Right atrium auricular region (tissue), 2 donors: ENCODE measurements at places on chromosomes 4 and X. TPM values are rescaled to one million over a fixed set of nuclear protein-coding genes. Genes with fewer than 3 reads are reported as not detected.

GRCh38 chr4:168128601-168129000, 36.3 kb downstream of the ANXA10 start:
- no peak for DNase-seq

GRCh38 chr4:45120163-45120562, 393.8 kb upstream of the GNPDA2 start:
- no peak for DNase-seq

DNA sequence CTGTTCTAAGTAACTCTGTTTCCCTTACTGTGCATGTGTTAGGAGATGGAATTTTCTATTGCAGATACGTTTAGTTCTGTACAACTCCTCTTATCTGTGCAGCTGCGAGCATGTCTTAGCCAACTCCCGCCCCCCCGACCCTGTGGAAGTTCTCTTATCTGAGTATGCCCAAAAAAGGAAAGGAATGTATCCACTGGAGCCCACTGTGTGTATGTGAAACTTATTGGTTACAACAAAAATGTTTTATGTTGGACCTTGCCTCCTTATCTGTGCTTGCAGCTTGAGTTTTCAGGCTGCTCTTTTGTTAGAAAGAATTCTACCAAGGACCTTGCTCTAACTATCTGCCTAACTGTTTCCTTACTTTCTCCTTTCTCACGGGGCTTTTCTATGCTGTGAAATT, 24.2 kb upstream of the DCAF8L2 start:
- DNase-seq, result no peak

The GLRA2 gene
- not detected for total RNA-seq

The C4orf51 gene
- not detected for total RNA-seq

- no peak for DNase-seq
These were observed 18.5 kb downstream of the GC start for GRCh38 chr4:71765350-71765749.

DNA sequence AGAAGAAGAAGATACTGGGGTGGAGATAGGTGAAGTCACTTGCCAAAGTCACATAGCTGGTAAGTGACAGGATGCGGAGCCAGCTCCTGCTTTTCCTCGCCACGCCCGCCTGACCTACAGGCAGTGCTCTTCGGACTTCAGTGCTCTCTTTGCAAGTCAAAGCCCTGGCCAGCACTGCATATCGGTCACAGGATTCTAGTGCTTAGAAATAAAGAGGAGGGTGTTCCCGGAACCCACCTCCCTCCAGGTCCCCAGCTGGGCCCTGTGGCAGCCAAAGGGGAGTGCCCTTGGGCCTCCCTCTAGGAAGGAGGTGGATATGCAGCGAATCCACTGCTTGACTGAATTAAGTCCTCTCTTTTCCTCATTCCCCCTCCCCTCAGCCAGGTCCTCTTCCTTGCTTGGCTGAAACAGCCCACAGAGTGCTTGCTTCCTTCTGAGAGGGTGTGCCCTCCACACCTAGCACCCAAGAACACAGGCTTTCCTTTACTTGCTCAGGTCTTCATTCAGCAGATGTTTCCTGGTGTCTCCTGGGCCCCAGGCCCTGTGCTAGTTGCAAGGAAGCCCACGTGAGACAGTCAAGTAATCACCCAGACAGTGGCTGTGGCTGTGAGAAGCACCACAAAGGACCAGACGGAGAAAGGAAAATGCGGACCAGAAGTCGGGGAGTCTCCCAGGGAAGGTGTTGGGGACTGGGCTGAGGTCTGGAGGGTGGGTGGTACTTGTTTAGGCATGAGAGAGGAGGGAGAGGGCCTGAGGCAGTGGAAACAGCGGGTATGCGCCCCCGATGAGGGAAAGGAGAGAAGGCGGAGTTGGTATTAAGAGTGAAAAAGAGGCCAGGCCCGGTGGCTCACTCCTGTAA, 14.0 kb upstream of the HMGB3 start:
- DNase-seq, result no peak

The TMSB15C gene
- 0.30 TPM for total RNA-seq

DNA sequence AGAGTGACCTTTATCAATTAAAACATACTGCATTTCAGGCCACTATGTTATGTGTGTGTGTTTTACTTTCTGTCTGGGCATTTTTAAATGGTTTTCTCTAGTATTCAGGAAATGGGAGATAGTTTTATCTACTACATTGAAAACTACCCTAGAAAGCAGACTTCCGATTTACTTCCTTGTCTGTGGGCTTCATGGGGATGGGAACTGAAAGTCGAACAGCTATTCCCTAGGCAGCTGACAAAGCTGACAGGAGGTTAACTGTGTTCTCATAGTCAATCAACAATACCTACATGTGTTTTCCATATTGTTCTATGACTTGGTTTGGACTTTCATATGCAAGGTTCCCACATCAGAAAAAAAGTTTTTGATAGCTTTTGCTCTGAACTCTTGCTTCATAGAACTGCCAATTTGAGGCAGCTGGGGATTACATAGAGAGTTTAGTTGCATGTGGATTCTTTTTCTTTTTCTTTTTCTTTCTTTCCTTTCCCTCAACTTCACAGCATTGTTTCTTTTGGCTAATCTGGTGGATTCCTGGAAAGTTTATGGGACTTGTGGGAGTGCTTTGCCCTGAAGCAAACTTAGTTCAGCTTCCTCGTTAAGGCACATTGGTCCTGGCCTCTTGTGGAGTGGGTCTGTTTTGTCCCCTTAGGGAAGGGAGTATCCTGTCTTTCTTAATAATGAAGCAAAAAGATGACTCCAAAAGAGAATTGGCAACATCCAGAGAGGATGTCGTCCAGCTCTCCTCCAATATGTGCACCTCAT, 327.1 kb upstream of the GIMD1 start:
- DNase-seq, result no peak
